ENCODE measurements at places on chromosomes 4 and X.

- DNase-seq = no peak
Measured at GRCh38 chrX:106725931-106726330, 570 bp upstream of the RNF128 start.

DNA sequence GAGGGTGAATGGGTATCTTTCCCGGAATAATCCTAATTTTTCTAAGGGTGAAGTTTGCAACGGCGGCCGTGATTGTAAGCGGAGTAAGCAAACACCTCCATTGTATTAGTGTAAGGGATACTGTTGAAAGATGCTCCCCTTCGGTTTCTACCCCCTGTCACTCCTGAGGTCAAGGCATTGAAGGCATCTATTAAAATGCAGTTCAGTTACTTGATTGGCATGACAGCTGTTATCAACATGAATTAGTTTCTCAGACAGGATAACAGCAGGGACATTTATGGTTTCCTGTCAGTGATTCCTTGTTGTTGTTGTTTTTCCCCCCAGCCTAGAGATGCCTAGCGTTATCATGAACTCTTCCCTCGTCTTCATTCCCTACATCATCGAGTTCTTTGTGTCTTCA, 552 bp downstream of the SLC25A14 start:
- DNase-seq = no peak

- peak; percentile 18 for DNase-seq
Measured at GRCh38 chr4:244471-244870, 60.8 kb downstream of the ZNF732 start.

- DNase-seq = no peak
Measured at GRCh38 chr4:112182604-112183003, 37.4 kb downstream of the FAM241A start.

GRCh38 chrX:13717700-13718472, 16.5 kb downstream of the TRAPPC2 start:
- DNase-seq = no peak
